ENCODE measurements at places on chromosomes 2 and 18.

DNA sequence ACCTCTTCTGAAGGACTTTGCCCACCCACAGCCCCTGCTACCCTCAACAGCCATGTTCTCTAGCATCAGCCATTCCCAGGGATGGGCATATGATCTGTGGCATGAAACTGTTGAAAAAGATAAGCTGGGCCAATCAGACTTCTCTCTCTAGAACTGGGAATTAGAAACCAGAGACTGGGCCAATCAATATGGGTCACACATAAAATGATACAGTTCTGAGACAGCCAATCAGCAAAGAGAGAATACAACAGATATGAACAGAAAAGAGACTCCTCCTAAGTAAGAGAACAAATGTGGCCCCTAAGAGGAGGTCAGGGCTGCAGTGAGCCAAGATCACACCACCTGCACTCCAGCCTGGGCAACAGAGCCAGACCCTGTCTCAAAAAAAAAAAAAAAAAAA is 2.1 kb downstream of the KIDINS220 start:
- DNase-seq: no peak

DNA sequence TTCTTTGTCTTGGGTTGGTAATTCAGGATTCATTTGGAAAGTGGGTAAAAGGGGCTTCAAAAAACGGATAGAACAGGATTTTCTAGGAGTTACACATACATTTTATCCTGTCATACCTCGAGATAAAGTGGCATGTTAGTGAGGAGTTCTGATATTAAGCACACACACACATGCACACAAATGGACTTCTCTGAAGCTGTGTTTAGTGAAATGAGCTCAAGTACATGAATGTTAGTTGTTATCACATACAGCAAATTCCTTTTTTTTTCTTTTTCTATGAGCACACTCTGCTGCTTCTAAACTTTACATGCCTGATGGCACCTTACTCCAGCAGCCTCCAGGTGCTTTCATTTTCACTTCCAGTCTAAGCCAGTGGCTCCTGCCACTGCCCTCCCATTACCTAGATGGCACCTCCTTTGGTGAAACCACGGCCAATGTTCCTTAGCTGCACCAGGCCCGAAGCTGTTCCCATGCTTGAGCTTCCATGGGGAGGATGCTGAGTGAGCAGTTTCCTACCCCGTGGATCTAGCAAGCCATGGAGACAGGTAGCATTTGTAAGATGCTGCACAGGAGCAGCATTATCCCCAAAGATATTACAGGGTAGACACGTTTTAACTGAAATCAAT is 49.7 kb downstream of the STAT1 start:
- DNase-seq: no peak

DNA sequence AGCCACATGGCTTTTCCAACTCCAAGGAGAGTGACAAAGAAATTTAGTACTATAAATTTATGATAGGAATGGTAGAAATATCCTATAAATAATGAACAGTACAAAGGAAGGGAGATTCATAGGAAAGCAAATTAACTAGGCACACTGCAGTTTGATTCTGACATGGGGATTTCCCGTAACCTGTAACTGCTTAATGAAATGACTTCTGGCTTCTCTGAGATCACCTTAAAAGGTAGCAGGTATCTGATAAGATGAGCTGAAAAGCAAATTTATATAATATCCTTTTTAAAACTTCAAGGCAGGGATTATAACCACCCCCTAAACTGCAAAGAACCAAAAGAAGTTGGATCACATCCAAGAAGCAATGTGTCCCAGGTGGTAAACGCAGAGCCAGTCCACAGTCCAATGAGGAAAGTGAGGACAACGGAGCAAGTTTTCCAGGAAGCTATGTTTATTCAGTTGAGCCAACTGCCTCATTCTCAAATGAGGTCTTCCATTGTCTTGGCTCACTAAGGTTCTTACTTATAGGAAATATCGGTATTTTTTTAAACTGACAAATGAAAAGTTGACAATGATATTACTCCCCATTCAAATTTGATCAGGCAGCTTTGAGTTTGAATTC is 43.0 kb downstream of the WIPF1 start:
- DNase-seq: no peak

GRCh38 chr2:144115739-144116291 is 404.1 kb downstream of the ZEB2 start:
- DNase-seq: no peak

DNA sequence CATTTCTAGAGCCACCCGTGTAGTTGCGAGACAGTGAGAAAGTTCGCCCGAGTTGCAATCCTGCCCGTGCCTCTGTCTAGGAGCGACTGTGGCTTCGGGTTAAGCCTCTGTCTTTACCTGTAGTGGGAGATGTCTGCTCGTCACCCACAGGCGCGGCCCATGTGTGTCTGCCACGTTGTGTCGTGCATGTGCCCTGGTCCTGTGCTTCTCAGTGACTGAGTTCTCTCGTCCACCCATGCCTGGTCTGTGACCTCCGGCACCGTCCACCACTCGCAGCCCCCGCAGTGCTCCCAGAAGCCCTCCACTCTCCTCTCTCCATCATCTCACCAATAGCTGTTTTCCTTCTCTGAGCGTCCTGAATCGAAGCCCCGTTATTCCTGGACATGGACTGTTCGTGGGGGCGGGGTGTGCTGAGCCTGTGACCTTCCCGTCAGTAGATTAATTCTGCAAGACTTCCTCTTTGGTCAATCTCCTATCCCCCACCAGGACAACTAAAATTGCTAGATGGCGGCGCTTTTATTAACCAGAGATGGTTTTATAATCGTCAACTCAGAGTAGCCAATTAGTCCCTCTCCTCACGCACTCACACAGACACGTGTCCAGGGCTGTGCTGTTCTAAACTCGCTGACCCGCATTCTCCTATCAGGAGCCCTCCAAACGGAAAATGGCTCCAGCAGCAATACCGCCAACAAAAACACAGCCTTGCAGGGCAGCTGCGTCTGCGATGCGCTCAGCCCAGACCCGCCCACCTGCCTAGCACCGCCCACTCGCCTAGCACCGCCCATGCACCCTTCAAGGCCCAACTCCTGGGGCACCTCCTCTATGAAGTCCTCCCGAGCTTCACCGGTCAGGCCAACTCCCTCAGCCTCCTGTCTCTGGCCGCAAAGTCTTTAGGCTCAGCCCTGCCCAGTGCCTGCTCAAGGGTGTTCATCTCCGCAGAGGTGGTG is 119.4 kb downstream of the TWIST2 start:
- no peak for DNase-seq

GRCh38 chr2:147331790-147332419 is 512.9 kb upstream of the ACVR2A start:
- peak; percentile 21 for DNase-seq

GRCh38 chr2:226652983-226653765 is 146.4 kb downstream of the IRS1 start:
- DNase-seq: no peak

DNA sequence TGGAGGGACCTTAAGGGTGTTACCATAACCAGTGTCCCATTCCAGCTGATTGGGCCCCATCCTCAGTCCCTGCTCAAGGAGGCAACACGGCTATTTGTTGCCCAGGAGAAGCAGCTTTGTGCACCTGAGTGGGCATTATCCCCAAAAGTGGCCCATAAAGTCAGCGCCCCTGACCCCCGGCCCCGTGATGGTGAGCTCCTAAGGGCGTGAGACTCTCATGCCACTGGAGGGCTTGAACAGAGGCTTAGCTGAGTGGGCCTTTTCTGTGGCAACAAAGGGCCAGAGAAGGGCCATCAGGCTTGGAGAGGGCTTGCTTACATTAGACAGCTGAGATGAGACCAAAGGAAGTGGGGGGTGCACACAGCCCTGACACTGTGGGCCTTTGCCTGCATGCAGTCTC is 99.2 kb upstream of the RAB6C start:
- DNase-seq: no peak

GRCh38 chr2:78408795-78409118 is 616.7 kb upstream of the REG3G start:
- DNase-seq: no peak

DNA sequence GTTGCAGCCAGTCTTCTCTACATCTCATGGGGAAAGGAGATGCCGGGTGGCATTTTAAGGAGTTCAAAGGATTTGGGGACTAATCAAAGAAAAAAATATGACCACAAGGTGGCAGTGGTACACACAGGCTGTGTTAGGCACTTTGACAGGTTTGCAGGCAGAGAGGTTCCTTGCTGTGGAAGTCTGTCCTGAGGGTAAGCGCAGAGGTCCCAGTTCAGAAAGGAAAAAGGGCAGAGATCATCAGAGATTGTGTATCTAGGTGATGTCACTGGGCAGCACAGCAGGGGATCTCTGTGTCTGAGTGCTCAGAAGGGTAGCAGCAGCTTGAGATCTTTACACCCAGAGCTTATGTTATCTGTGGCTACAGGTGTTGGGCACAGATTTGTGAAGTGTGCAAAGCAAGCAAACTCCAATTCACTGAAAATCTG is 231.4 kb downstream of the LRRTM1 start:
- DNase-seq: peak; percentile 56

GRCh38 chr18:23629444-23629946 is 33.2 kb downstream of the ANKRD29 start:
- DNase-seq: no peak

GRCh38 chr2:151549191-151549590 is 139.5 kb downstream of the RIF1 start:
- DNase-seq: no peak

DNA sequence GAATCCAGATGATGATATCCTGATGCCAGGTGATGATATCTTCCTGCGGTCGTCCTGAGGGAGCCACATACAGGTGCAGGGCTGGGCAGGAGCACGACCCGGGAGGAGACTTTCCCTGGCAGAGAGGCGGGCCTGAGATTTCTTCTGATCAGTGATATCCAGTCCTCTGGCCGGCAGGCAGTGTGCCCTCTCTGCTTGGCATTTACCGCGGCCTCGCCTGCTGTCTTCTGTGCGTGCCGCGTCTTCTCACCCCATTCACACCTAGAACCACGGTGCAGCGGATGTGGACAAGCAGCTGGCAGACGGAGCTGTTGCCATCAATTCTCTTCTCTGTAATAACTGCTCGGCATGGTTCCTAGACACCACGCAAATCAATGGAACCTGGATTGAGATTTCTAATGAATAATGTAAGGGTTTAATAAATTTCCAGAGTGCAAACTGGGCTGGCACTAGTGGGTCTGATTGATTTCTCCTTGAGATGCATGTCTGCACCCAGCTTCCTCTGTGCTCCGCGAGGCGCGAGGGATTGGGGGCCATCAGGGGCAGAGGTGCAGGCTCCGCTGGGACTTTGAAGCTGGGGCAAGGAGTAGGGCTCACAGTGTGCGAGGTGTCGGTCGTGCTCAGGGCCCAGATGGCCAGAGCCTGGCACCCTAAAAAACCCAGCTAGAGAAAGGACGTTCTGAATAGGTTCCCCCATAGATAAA is 208.9 kb upstream of the HDAC4 start:
- no peak for DNase-seq

- no peak for DNase-seq
Measured at GRCh38 chr2:59776726-59777008, 776.8 kb downstream of the BCL11A start.

DNA sequence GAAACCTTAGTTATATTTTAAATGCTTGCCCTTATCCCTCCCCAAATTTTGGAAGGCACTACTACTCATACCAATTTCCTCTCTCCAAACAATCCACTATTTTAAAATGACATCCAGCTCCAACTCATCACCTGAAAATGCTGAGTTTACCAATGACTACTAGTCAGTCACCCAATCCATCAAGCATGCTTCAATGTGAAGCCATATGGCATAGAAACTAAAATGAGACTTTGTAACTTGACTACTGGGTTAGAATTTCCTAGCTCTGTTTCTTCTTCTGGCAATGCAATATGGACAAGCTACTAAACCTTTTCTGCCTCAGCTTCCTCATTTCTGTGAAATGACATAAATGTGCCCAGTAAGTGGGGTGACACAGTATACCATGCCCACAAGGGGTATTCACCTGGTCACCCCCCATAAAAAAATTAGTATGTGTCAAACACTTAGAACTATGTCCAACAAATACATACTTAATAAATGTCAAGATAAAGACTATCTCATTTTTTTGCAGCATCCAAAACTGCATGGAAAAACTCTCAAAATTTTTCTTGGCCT is 10.0 kb upstream of the STPG4 start:
- DNase-seq: no peak

DNA sequence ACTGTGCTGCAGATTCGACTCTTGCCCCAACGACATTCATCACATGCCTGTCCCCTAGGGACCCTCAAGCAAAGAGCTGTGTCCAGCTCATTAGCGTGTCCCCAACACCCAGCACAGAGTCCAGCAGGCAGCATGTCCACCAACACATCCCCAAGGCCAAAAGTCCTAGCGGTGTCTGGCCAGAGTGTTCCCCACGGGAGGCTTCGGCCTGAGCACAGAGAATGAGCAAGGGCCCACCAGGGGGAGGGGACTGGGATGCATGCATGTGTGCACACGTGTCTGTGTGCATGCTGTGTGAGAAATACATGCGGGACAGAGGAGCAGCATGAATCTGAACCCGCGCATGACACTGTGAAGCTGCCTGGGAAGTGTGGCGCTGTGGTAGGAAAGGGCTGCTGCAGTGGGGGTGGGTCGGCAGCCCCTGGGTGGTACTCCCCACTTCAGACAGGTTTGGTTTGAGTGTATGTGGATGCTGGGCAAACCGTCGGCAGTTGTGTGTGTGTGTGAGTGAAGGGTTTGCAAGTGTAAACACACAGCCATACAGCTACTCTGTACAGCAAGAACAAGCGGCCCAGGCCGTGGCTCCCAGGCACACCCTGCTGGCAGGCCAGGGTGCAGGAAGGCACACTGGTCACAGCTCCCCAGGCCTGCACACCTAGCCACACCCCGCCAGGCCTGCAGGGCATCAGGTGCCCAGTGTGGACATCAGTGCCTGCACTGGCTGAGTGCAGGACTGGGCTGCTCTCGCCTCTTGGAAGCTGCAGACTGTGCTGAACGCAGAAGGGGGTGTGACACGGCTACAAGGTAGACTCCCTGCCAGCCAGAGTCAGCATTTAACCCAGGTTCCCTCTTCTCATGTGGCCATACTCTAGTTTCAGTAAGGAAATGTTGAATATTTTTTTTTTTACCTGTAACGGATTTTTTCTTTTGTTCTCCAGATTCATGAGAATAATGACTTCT is 19.5 kb upstream of the HES6 start:
- DNase-seq: no peak

DNA sequence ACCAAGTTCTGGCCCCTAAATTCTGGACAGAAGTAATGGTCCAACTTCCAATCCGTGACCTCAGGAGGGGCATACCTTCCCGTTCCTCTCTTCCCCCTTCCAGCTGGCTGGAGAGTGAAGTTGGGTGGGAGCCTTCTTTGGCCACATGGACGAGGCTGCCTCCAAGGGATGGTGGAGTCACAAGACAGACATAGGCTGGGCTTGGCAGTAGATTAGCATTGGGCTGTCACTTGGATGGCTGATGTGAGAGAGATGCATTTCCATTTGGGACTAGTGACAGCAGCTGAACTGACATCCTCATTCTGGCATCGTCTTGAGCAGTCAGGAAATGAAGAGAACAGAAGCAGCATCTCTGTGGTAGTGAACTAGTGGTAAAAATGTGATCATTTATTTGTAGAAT is 12.6 kb downstream of the NT5DC4 start:
- DNase-seq: no peak
